ENCODE measurements at places on chromosomes 2 and 18. TPM values are rescaled to one million over a fixed set of nuclear protein-coding genes. Genes with fewer than 3 reads are reported as not detected.

- no peak for DNase-seq
Measured at GRCh38 chr2:123840016-123840415, 185.1 kb upstream of the CNTNAP5 start.

GRCh38 chr18:68402784-68403183, 312.1 kb downstream of the TMX3 start:
- DNase-seq: no peak

GRCh38 chr2:2142345-2142744, 188.7 kb downstream of the MYT1L start:
- DNase-seq: no peak

DNA sequence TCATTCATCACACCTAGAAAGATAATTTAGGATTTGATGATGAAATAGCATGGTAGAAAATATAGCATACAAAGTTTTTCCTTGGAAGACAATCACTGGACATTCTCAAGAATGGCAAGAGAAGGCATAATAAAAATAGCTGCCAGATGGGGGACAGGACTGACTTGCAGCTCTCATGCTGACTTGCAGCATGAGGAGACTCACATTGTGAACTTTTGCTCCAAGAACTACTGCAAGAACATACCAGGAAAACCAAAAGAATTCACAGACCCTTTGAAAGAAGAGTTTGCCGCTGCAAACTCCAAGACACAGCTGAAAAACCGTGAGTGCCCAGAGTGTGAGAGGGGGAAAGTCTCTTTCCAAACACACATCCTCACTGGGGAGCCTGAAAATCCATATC, 47.0 kb downstream of the CRYGD start:
- DNase-seq: no peak

DNA sequence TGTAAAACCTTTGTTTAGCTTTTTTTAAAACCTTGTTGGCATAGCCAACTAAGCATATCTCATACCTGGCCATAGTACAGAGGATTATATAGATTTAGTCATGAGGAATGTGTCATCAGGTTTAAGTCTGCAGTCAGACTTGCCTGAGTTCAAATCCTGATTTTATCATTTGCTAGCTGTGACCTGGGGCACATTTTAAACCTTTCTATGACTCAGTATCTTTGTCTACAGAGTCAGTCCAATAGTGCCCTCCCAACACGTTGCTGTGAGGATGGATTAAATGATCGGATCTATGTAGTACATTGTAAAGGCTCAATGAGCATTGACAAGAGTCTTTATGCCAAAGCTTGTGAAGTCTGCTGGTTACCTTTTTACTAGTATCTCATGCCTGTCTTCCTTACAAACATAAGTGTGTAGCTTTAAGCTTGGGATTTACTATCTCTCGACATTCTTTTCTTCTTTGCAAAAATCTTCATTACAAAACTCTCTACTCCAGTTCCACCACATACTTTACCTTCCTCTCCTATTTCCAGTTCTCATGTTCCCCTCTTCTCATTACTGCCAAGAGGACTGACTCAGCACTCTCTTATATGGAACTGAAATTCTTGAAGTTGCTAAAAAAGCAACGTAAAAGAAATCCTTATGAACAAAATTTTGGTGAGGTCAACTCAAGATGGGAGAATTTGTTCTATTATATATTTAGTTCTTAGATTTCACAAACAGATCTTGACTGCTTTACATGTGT, 68.1 kb upstream of the RBMS1 start:
- no peak for DNase-seq

- no peak for DNase-seq
Measured at GRCh38 chr2:43842866-43843226, 4.1 kb downstream of the ABCG8 start.

- no peak for DNase-seq
Measured at GRCh38 chr18:62420151-62420512, 95.0 kb downstream of the TNFRSF11A start.

GRCh38 chr18:51316677-51317076, 119.2 kb upstream of the MEX3C start:
- DNase-seq: no peak

DNA sequence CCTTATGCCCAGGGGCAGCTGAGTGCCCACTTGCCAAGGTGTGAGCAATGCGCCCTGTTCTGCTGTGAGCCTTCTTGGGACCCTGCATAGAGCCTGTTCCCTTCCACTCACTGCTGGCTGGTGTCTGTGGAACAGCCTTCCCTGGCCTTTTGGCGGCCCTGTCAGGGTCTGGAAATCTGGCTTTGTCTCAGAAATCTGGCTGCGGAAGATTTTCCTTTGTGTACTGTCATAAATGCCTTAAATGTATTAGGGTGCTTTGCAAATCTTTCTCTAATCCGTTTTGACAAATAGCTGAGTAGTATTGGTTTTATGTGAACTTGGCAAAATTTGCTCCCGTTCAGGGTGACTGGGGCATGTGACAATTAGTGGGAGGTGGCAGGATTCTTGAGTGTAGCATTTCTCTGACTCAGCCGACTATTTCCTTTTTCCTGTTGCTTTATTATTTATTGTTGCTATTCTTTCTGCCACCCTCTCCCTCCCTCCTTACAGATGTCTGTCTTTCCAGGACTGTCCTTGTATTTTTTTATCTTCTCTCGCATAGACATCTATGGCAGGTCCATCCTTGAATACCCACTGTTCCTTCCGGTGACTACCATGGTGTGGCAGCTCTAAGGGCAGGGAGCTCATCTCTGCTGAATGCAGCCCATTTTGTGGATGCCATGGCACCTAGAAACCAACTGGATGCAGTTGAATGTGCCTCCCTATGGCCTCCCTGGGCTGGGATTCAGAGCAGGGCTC, 41.8 kb downstream of the LDLRAD4 start:
- DNase-seq: peak; percentile 37

GRCh38 chr2:10837298-10838266, 25.0 kb upstream of the PDIA6 start:
- no peak for DNase-seq

DNA sequence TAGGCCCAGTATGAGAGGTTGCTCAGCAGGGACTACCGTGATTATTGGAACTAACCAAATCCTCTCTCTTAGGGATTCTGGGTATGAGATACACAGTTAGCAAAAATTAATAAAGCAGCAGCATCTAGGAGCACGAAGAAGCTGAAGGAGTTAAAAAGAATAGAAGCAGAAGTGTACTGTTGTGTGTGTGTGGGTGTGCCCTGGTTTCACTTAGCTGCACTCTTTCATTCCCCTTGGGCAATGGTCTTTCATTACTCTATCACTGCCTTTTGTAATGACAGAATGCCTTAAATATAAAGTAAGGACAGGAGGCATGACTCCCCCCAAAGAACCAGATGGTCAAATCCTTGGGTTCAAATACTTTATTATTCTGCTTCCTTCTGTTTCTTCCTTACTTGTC, 115.9 kb upstream of the CD302 start:
- no peak for DNase-seq

- DNase-seq: no peak
Measured at GRCh38 chr18:75407468-75408437, 19.8 kb downstream of the SMIM21 start.

GRCh38 chr2:17540093-17540812, at the start of gene VSNL1:
Gene VSNL1 (plus strand): TSS chr2:17540696. CDS start chr2:17592075, 51,379 bp downstream.
- DNase-seq: peak; percentile 82

GRCh38 chr2:27952070-27952469, 61.5 kb downstream of the BABAM2 start:
- no peak for DNase-seq

DNA sequence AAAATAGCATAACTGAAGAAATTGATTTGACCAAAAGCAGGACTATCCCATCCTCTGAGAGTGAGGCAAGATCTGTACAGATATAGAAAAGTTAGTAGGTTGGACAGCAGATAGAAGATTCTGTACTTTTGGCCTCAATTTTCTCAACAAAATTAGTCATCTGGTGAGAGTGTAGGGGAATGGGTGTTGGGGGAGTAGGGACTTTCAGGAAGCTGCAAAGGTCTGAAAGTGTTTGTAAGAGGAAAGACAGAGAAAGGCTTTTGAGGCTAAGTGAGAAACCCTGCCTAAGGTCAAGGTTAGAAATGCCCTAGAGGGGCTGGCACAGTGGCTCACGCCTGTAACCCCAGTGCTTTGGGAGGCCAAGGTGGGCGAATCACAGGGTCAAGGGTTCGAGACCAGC, 40.3 kb downstream of the DAPL1 start:
- no peak for DNase-seq

DNA sequence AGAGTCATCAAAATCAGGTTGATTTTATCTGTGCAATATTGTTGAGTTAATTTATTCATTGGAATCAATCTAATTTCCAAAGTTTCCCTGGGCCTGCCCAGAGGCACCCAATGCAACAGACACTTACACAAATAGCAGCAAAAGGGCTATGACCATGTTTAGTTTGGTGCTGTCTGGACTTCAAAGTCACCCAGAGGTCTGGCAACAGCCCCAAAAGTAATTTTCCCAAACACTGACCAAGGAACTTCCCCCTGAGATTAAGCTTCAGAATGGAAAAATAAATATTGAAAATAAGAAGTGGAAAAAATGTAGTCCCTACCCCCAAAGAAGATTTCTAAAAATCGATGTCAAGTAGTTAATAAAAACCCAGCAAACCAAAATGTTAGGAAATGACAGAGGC, 70.9 kb upstream of the RNF152 start:
- DNase-seq: no peak

- DNase-seq: no peak
Measured at GRCh38 chr2:205130111-205130829, 552.0 kb upstream of the NRP2 start.

- DNase-seq: no peak
Measured at GRCh38 chr18:50924372-50924771, 43.5 kb upstream of the ELAC1 start.

DNA sequence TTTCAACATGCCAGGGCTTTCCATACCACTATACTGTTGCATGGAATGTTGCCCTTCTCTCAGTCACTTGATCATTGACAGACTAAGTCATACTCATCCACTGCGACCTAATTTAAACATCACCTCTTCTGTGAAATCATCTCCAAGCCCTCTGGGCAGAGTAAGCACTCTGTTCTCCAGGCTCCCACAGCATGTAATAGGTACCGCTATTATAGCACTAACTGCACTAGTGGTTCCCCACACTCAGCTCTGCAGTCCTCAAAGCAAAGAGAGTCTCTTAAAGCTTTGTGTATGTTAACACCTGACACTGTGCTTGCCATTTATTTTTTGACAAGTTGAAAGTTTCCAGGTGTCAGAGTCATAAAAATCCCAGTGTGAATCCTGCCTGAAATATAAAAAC, 947.2 kb downstream of the ERBB4 start:
- no peak for DNase-seq

Gene DSC3
- 2.9 TPM for total RNA-seq

Gene PLA2R1
- 31.6 TPM for total RNA-seq

Gene LOXHD1
- 0.89 TPM for total RNA-seq

Gene INHA
- total RNA-seq: 0.53 TPM

Gene VIT
- total RNA-seq: 67.9 TPM

Gene SULT1C2
- total RNA-seq: 3.3 TPM

Gene LYPD1
- 1.2 TPM for total RNA-seq

Gene OSR1
- total RNA-seq: 11.6 TPM

Gene TXNDC2
- not detected for total RNA-seq

Gene SP5
- 2.4 TPM for total RNA-seq
